ENCODE measurements at places on chromosomes 12 and 14. TPM values are rescaled to one million over a fixed set of nuclear protein-coding genes. Genes with fewer than 3 reads are reported as not detected.

DNA sequence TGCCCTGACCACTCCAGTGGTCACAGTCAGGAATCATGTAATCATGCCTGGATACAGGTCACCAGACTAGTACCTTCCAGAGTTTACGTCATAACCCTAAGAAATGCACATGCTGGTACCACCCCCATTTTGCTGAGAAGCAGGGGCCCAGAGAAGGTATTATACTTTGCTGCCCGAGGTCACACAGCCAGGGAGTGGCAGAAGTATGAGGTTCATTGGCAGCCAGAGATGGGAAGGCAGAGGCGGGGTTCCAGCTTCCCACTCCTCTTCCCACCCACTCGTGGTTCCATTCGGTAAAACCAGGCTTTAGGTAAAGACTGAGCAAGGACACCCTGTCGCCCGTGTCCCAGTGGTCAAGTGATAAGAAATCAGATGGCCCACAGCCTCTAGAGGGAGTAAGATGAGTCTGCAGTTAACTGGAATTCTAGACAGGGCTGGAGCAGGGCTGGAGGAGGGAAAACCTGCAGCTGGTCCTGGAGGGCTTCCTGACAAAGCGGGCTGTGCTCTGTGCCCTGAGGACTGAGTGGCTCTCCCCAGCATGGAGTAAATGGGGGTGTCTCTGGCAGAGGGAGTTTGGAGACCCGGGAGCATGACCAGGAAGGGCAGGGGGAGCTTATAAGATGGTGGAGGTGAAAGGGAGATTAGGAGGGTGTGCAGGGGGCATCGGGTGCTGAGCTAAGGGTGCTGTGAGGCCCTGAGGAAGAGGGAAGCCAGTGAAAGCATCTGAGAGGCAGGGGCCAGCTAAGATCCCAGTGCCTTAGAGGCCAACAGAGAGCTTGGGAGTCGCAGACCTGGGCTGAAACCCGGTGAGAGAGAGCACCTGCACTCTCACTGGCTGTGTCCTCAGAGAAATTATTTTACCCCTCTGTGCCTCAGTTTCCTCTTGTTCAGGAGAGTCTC is 5.7 kb downstream of the FAM222A start:
- no peak for DNase-seq

- no peak for DNase-seq
Measured at GRCh38 chr12:58189030-58189429, 247.7 kb downstream of the ATP23 start.

- DNase-seq = no peak
Measured at GRCh38 chr12:102814691-102815367, 102.2 kb downstream of the PAH start.

CLEC14A gene
- 23.9 TPM for polyA plus RNA-seq

DTX1 gene
- polyA plus RNA-seq = 5.2 TPM
